Skin of body (tissue), 3 donors: ENCODE measurements at places on chromosomes 7 and 10. TPM values are rescaled to one million over a fixed set of nuclear protein-coding genes. Genes with fewer than 3 reads are reported as not detected.

GRCh38 chr10:58856508-58857240, 319.8 kb upstream of the PHYHIPL start:
- DNase-seq: peak; percentile 18

DNA sequence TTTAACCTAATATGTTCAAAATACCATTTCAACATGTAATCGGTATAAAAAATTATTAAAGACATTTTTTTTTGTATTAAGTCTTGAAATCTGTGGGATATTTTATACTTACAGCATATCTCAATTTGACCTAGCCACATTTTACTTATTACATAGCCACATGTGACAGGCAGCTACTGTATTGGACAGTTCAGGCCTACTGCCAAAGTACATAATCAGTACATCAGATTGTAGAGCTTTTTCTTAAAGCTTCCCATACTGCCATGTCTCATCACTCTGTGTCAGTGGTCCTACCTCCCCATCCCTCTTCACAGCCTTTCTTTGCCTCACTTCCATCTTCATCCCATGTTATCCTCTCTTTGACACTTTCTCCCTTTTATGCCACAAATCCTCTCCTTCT, 43.0 kb downstream of the LOXL4 start:
- DNase-seq: no peak

- DNase-seq: peak; percentile 19
Measured at GRCh38 chr7:17019106-17019505, 137.3 kb upstream of the AGR3 start.

DNA sequence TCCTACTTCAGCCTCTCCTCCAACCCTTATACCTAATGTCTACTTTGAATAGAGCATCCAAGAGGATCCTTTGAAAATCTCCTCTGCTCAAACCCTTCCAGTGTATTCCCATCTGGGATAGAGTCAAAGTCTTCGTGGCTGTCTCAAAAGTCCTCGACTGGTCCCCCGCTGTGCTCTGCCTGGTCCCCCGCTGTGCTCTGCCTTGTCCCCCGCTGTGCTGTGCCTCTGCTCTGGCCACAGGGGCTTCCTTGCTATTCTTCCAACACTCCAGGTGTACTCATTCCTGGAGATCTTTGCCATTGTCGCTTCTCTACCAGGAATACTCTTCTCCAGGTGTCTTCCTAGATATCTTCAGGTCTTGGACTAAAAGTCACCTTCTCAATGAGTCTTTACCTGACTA, 36.1 kb upstream of the COMMD3 start:
- DNase-seq: no peak

DNA sequence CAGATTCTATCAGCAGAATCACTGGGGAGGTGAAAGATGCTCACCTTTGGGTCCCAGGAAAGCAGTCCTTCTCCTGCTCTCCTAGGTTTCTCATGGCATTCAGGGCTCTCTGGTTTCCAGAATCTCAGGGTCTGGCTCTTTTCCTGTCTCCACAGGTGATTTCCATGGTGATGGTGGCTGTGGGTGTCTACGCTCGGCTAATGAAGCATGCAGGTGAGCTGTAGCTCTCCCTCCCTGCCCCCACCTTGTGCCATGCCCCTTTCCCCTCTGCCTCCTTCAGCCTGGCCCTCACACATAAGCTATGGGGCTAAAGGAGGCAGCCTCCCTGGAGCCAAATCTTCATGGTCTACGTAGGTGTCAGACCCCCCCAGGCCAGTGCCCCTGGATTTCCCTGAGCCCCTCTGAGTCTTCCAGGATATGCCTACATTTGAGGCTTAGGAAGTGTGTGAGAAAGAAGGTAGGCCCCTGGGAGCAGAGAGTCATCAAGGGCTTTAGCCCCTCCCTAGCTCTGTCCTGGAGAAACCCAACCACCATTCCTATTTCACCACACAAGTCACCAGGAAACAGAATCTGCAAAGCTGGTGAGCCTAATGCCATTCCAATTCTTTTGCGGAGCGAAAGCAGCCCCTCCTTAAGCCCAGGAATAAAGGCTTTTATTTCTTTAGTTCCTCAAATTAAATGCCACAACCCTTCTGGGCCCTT, 17.2 kb downstream of the TSPAN33 start:
- DNase-seq: no peak

DNA sequence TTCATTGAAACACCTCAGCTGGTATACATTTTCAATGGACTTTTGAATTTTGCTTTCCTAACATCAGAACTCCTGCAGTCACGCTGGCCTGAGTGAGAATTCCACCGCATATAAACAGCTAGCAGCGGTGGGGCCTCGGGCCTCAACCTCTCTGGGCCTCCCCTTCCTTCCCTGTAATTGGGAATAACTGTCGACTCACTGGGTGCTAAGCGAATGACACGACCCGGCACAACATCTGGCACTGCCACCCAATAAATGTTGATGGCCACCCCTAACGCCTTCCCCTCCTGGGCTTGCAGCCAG, 670 bp downstream of the RCC1L start:
- no peak for DNase-seq

DNA sequence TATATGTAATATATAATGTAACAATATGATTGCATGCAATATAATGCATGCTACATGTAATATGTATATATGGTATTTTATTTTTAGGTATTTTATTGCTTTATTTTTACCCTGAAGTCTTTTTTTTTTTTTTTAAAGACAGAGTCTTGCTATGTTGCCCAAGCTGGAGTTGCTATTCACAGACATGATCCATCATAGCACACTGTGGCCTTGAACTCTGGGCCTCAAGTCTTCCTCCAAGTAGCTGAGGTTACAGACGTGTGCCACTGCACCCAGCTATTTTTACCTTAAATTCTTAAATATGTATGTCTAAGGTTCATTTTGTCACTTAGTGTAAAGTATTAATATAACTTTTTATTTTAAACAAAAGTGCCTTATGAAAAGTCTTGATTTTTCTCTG, 47.1 kb downstream of the MKLN1 start:
- no peak for DNase-seq

DNA sequence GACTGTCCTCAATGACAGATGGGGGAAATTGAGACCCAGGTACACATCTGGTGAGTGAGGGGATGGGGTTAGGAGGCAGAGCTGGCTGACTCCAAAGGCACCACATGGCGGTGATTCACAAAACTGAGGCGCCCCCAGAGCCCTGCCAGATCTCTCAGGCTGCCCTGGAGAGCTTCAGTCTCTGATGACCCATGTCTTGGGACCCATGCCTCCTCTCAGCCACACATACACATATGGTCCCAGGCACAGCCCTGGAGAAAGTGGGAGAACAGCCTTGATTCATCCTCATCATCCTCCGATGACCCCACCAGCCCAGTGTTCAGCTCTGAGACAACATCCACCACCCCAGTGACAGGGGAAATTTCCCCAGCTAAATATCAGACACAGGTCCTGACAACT, 426.0 kb downstream of the RPS24 start:
- DNase-seq: no peak

- no peak for DNase-seq
Measured at GRCh38 chr10:78650122-78650521, 418.6 kb upstream of the ZMIZ1 start.

- DNase-seq: peak; percentile 56
Measured at GRCh38 chr7:46705386-46706255, 784.5 kb upstream of the IGFBP3 start.

GRCh38 chr7:111842491-111842890, 280.2 kb upstream of the IMMP2L start:
- no peak for DNase-seq

- DNase-seq: no peak
Measured at GRCh38 chr10:110432814-110433565, 64.7 kb upstream of the DUSP5 start.

DNA sequence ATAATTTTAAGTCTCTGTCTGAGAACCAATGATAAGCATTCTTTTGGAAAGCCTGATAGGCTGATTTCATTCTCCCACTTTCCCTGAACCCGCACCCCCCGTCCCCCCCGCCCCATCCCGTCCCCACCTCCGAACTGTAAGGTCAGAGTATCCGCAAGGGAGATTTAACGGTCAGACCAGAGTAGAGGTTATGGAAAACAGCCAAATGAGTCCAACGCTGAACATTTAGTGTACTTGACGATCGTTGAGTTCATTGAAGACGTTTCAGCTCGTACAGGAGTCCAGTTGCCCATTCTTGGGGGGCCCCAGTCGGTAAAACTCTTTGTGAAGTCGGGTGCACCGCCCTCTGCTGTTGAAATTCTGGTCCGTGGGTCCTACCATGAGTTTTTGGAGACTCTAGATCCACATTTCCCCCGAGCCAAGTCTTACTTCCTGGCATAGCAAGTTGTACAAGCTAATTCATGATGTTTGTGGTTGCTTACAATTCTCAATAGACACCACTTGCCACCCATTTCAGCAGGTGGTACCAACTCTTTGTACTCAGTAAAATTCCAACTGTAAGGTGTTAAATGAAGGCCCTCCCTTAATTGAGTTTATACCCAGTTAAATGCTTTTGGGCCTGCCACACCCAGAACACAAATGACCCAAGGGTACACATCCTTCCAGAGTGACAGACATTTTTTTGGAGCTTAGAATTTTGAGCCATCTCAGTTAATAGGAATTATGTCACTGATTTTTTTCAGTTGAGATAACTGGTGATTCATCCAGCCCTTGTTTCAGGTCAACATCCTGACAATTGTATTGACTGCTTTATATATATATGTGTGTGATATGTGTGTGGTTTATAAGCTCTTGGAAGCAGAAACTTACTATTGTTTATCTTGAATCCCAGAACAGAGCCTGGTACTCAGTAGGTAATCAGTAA, 1.2 kb downstream of the MARCHF5 start:
- peak; percentile 38 for DNase-seq

- no peak for DNase-seq
Measured at GRCh38 chr7:148108381-148108780, 482.2 kb upstream of the C7orf33 start.

DNA sequence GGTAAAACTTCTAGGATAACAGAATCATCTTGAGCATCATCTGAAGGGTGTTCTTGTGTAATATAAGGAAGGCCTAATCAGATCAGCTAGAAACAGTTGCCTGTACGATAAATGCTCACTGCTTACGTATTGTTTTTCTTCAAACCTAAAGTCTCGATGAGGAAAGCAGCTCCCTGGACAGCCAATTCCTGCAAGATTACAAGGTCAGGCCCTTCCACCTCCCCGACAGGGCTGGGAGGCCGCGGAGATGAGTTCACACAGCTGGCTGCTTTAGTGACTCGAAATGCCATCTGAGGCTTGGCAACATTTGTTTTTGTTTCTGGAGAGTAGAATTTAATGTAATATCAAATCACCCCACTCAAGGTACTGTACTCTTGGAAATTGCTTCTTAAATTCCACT, 95.1 kb upstream of the PFKP start:
- no peak for DNase-seq

DNA sequence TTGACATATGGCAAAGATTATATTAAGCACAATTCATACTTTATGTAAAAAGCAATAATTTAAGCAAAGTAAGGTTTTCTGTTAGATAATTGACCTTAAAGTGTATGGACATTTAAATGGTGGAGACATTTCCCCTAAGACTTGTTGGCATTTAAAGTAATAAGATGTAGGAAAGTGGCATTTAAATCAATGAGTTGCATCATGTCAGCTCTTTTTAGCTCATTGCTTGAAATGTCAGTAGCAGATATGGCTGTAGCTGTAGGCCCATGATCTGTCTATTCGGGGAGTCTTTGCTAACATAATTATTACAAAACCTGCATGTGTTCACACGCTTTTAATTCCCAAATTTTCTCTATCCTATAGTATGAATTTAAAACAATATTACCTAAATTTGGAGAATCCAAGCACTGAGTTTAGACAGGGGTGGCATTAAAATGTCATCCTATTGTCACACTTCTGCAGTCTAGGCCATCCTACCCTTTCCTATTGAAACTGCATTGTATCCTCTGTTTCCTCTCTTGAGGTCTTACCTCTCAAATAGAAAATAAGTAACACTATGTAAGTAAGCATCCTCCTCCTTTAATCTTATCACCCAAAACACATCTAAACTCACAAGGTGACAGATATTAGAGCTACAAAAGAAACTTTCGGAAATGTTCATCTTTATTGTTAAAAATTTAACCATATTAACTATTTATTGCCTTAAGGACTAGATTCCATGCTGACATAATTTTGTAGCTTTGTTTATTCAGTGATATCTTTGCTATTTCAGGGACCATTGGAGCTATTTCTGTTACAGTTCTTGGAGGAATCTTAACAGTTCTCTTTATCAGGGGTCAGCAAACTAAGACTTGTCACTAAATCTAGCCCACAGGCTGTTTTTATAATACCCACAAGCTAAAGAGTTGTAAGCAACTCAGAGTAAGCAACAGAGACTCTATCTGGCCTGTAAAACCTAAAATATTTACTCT, 91.2 kb downstream of the LCOR start:
- no peak for DNase-seq

GRCh38 chr10:88408096-88408495, 175.0 kb downstream of the RNLS start:
- no peak for DNase-seq

GRCh38 chr7:55073976-55074528, 55.2 kb downstream of the EGFR start:
- peak; percentile 79 for DNase-seq

DNA sequence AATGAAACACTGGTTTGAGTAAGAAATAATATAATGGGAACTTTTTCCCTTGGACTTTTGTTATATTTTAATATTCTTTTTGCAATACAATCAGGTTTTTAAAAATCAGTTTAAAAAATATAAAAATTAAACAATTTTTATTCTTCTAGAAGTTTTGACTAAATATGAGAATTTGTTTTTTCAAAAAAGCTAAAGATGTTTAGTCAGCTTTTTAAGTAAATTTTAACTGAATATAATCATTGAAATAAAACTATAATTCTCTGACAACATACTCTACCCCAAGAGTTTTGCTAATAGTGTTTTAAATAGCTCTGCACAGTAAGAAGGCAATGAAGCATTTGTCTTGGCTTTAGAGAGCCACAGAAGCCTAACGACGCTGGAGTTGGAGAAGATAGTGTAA, 70.5 kb downstream of the IQUB start:
- no peak for DNase-seq

- no peak for DNase-seq
Measured at GRCh38 chr10:58299580-58299979, 30.6 kb downstream of the CISD1 start.

DNA sequence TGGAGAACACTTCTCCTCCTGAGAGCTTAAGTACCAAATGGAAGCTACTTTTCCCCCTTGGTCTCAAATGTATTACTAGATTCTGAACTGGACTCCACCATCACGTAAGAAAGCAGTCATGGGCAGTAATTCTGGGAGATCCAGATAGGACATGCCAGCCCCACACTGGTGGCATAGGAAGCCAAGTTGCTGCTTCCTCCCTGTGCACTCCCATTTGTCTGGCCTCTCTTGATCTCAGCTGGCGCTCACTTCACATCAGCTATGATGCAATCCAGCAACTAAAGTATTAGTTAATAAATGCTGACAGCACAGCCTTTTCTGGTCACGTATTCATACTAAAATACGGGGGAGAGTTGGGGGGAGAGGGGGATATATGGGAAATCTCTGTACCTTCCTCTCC, 3.4 kb upstream of the IL6 start:
- DNase-seq: no peak

GRCh38 chr7:121531175-121532070, 135.3 kb upstream of the FAM3C start:
- DNase-seq: no peak

RAB18 gene
- 56.3 TPM for total RNA-seq

GBX1 gene
- total RNA-seq: 0.30 TPM

MSANTD7 gene
- total RNA-seq: 15.4 TPM

ARMH3 gene
- 16.6 TPM for total RNA-seq

STOX1 gene
- total RNA-seq: 5.7 TPM

ZNF775 gene
- total RNA-seq: 3.0 TPM

SLC13A1 gene
- total RNA-seq: not detected
